T1000 (cell line): ENCODE measurements at places on chromosomes 6 and 20.

- DNase-seq = no peak
These were observed 665.1 kb downstream of the RNF144B start for GRCh38 chr6:19052219-19052618.

DNA sequence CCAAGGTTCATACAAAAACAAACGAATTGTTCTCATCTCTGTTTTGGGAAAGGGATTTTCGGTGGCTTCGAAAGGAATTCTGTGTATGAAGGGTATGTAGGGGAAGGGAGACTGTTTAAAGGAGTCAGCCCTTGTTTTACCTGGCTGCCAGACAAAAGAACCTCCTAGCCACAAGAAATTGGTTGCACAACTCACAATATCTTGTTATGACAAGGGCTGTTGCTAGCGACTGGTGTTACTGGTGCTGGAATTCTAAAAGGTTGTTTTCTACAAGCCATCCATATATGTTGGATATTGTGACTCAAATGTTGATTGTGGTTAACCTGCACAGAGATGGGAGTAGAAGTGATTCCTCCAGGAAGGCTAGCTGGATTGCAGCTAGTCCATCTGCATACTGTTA, 34.6 kb upstream of the CITED2 start:
- DNase-seq = no peak

DNA sequence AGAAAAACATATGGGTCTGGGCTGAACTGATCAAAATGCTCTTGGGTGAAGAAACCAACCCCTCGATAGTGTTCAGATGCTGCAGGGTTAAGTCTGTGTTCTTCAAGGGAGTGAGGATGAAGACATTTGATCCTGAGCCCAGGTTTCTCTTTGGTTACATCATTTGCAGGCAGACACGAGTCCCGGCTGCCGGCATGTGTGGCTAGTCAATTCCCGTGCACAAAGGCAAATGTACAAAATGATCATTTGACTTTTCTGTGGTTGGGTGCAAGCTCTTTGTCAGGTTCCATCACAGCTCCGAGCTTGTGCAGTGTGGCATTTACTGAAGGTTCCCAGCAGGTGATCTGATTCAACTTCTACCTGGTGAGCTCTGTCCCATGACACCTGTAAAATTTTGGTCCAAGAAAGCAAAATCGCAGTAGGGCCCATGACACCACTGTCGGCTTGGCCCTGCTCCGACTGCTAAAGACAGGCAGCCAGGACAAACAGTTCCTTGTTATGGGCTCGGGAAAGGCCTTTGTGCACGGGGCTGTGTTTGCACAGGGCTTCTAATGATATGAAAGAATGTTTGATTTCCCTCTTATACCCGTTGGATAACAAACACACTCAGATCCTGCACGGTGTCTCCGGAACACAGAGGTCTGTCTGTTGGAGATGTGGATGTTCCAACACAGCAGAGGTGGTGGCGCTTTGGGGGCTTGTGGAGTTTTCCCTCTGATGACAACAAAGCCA, 46.9 kb downstream of the GJA10 start:
- no peak for DNase-seq

GRCh38 chr20:31830406-31830981, 11.3 kb downstream of the MYLK2 start:
- DNase-seq = no peak

DNA sequence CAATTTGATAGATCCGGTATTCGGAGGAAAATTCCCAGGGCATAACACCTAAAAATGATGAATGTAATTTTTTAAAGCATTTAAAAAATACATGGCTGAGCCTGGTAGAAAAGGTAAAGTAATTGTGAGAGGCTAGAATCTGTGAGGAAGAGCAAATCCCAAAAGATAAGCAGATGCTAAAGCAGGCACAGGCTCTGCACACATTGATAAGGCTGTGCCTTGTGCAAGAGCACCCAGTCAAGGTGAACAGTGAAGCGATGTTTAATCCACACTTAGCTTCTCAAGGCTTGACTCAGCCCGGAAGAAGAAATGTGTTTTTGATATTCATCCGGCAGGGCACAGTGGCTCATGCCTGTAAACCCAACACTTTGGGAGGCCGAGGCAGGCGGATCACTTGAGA, 5.1 kb upstream of the EPB41L2 start:
- no peak for DNase-seq

- no peak for DNase-seq
These were observed 185.8 kb upstream of the RAB32 start for GRCh38 chr6:146357578-146358430.

DNA sequence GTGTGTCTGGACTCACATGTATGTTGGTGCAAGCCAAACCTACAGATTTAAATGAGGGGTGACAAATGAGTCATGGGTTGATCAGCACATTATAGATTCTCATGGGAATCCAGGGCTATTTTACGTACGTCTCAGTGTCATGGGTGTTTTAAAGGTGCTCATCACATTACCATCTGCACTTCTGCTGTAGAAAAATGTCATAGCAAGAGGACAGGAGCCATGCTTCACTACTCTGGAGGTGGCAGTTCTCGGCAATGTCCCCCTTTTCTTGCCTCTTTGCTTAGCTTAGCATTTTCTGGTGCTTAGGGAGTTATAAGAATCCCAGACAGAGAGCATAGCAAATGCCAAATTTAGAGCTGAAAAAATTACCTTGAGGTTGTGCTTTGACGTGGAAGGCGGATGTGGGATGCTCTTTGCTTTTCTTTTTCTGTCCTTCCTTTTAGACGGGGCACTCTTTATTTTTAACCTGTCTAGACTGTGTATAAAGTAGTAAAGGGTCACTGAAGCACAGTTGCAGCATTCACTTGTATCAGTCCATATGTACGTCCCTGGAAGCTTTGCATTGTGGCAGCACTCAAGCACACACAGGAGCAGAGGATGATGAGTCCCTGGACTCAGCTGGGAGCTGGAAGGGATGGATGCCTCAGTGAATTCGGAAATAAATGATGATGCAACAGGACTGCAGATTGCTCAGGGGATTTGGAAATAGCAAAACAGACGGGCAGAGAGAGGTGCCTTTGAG, 139.7 kb downstream of the SYNDIG1 start:
- no peak for DNase-seq

DNA sequence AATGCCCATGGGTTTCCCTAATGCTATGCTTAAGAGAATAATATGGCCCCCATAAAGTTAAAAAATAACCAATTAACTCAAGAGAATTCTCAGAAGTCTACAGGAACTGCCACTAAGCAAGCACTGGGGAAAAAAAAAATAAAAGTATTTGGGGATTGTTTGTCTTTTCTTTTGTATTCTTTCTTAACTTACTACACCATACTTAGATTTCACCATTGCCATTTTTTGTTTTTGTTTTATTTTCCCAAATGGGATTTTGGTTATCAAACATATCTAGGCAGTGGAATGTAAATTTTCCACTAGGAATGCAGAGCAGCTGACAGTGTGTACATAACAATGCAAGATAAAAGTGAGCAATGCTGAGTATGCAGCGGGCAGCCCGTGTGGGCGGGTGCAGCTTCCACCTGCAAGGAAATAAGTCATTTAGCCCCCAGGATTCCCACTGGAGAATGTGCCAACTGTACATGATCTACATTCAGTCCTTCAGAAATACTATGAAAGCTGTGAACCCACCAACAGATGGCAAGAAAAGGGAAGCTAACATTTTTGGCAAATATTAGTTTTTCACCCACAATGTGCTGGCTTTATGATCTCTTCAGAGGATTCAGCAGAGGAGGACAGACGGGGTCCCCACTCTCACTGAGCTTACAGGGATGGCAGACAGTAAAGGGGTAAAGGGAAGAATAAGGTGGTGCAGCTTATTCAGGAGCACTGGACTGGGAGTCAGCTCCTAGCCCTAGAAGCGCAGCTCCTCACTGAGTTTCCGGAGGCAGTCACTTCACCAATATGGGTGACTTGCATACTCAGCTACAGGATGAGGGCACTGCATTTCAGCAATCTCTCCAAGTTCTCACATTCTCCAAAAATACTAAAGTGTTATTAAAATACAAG, 44.4 kb downstream of the DCDC2 start:
- DNase-seq = peak; percentile 18

DNA sequence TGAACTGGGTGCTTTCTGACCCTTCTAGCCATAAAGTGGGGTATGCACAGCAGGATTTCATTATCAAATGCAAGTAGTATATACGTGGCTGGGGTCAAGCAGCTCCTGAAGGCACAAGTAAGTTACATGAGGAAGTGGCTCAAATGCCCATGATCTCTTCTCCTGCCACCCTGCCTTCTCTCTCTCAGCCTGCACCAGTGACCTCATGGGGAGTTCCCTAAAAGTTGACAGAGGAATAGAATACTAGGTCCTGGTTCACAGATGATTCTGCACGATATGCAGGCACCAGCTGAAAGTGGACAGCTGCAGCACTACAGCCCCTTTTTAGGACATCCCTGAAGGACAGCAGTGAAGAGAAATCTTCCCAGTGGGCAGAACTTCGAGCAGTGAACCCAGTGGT, 282.0 kb downstream of the BCKDHB start:
- no peak for DNase-seq
